Parietal lobe (tissue), 2 donors: ENCODE measurements at places on chromosomes 4 and X. TPM values are rescaled to one million over a fixed set of nuclear protein-coding genes. Genes with fewer than 3 reads are reported as not detected.

The SORBS2 gene
- 156 TPM for total RNA-seq

The SPANXA2 gene
- not detected for total RNA-seq

The WAS gene
- total RNA-seq, result 0.63 TPM

The HSFX4 gene
- not detected for total RNA-seq
